Activated gamma-delta T cell treated with Interleukin-2 at 50 U/mL for 16 hours (primary cell): ENCODE measurements at places on chromosomes 7 and 10.

GRCh38 chr7:111103678-111104274 is 12.8 kb downstream of the LRRN3 start:
- DNase-seq = no peak

DNA sequence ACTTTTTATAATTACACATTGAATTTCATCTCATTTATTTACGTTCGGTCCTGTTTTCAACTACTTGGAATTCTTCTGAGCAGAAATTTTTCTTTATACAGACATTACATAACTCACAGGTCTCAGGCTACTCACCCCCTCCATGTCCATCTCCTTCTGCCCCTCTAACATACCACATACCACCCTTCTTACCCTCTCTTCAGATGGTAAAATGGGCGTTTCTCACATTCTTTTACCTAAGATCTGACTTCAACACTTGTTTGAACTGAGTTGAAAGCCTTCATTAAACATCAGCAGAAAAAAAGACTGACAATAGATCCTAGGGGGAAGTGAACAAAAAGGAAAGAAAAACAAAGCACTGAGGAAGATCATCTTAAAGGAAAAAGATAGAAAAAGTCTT is 309.7 kb downstream of the CTNNA3 start:
- no peak for DNase-seq

DNA sequence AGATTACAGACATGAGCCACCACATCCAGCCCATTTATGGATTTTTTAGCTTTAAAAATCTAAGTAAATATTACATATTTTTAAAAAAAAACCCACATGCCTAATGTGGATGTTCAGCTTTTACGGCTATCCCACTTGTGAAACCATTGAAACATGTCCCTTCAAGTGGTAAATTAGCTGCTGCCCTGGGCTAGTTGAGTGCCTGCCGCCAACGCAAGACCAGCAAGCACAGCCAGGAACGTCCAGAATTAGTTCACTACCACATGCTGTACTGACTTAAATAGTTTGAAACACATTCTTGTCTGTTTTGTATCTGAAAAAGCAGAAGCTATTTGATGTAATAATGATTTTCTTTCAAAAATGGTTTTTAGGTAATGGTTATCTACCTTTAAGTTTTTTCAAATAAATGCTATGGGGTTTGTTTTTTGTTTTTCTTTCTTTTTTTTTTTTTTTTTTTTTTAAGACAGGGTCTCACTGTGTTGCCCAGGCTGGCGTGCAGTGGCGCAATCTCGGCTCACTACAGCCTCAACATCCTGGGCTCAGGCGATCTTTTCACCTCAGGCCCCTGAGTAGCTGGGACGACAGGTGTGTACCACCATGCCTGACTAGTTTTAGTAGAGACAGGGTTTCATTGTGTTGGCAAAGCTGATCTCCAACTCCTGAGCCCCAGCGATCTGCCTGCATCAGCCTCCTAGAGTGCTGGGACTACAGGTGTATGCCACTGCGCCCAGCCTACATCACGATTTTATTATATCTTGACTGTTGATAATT is 57.0 kb downstream of the KLRG2 start:
- DNase-seq = no peak

GRCh38 chr7:33276325-33276724 is 147.0 kb downstream of the BBS9 start:
- no peak for DNase-seq

DNA sequence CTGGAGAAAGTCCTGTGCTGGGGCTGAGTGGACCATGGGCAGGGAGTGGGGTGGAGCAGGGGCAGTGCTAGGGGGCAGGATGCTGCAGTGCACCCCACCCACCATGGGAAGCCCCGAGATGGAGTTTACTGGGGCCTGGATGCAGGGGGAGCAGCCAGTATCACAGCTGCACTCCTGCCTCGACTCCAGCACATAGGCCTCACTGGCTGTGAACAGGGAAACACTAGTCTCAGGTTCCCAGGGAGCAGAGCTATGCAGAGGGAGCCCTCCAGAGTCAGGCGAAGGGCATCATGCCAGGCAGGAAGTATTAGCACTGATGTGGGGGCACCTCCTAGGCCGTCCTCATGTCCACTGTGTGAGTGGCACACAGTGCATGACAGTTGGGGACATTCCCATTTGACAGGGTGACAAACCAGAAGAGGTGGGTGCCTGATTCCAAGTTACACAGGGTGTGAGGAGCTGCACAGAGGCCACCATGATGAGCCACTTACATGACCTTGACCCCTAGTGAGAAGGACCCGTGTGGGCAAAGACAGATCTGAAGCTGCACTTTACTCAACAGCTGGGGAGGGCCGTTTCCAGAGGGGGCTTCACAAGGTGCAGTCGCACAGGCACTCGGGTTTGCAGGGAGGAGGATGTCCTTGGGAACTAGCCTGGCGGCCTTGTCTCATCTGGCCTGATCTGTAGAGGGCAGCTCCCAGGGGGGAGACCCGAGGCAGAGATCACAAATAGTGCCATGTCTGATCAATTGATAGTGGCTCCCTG is 69.9 kb upstream of the LRRC4 start:
- DNase-seq = no peak

DNA sequence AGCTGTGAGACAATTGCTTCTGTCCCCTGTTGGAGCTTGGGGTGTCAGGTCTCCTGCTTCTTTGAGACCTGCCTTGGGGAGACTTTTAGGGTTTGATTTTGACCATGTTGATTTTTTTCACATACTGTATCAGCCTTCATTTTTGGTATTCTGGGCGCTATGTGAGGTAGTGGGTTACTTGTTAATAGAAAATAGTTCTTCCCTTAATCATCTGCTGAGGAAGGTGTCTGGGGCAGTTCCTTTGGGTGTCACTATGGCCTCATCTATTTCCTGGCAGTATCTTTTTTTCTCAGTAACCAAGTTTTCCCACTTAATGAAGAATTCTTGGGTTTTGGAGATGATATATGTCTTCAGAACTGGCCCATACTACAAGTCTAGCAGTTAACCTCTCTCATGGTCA is 4.6 kb upstream of the NOLC1 start:
- DNase-seq = no peak

DNA sequence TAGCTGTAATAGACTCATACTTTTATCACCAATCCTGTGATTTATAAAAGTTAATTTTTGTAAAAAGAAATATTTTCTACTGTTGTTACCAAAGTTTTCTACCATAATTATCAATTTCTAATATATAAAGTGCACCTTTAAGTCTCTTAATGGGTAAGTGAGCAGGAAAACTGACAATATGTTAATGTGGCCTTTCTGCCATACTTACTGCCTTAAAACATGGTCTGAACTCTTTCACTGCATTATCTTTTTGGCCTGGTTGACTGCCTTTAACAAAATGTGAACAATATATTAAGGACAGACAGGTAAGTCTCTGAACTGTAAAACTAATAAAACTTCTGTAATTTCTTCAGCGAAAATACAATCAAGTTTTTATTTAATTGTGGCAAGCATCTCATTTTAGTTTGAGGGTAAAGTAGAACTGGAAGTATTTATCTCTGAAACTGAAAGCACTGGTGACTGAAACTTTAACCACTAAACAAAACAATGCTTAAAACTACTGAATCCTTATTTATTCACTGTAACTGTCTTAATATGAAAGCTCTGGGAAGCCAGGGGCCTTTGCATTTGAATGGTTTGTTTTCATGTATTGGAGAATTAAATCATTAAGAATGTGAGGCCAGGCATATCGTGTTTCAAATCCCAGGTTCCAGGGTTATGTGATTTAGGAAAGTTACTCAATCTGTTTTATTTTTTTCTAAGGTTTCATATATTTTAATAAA is 948.8 kb upstream of the POT1 start:
- no peak for DNase-seq

- no peak for DNase-seq
These were observed 61.6 kb downstream of the MEST start for GRCh38 chr7:130553398-130554029.
